ENCODE measurements at places on chromosomes 11 and 22.

DNA sequence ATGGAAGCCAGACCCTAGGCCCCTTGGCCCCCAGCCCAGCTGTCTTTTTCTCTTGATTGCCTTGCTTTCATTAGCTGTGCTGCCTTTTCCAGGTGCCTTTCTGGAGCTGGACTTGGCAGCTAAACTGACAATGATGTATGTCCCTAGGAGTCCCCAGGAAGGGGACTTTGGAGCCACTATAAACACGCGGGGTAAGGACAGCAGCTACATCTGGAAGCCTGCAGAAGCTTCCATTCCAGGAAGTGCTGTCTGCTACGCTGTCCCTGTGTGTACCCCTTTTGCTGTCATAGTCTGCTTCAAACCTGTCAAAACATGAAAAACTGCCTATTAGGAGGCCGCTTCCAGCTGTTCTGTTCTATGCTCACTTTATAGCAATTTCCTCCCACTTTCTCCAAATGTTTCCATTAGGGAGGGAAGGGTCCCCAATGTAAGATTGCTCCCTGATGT is 153.3 kb upstream of the RAG2 start:
- DNase-seq = no peak

- no peak for DNase-seq
These were observed 9.6 kb downstream of the DENND6B start for GRCh38 chr22:50317178-50317577.

DNA sequence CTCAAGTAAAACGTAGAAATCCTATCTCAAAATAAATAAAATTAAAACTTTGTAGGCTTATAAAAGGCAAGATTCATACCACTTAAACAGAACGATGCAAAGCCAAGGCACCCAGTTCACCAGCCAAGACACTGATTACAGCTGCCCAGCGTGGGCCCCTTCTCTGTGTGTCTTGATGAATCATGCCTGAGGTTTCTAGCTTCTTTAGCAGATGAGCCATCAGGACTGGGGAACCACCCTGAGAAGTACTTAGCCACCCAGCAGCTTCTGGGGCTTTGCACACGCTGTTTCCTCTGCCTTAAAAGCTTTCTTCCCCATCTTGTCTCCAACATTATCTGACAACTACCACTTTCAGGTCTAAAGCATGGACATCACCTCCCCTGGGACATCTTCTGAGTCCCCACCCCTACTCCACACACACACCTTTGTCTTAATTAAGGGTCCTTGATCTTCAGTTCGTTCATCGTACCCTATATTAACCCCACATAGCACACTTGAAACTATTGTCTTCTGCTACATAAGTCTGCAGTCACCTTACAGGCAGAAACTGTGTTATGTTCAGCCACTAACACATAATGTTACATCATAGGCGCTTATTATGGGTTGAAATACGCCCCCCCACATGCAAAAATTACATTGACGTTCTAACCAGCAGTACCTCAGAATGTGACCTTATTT is 8.7 kb upstream of the LAYN start:
- peak; percentile 78 for DNase-seq

- DNase-seq = no peak
These were observed 175.7 kb downstream of the TMEM135 start for GRCh38 chr11:87213444-87213843.

- DNase-seq = no peak
These were observed 912 bp downstream of the VPS51 start for GRCh38 chr11:65096926-65097325.

GRCh38 chr11:130403967-130404366 is 24.4 kb downstream of the ADAMTS8 start:
- DNase-seq = no peak

DNA sequence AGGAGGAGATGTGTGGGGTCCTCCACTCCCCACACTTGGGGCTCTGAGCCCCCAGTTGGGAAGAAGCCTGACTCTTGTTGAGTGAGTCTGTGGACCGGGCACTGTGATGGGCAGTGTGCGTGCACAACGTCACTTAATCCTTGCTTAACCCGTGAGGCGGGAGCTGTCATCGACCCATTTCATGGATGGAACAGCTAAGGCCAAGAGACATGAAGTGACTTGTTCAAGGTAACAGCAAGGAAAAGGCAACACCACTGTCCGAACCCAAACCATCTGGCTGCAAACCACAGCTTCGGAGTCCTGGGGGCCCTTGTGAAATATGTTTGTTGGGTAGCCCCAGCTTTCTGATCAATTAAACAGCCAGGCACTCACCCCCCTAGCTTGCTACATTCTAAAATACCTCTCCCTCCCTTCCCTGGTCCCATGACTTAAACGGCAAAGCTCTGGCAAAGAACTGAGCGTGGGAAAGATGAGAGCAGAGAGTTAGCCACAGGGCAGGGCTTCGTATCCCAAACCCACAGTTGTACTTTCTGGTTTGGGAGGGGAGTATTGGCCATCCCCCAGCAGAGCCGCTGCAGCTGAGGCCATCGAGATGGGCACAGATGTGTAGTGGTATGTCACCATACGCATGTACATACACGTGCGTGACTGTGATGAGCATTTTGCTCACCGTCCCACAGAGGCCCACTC is 26.3 kb downstream of the FADS2 start:
- DNase-seq = no peak

GRCh38 chr22:48276994-48277867 is 1514.8 kb downstream of the TBC1D22A start:
- no peak for DNase-seq

- no peak for DNase-seq
These were observed 31.9 kb downstream of the MAML2 start for GRCh38 chr11:96311120-96311568.

DNA sequence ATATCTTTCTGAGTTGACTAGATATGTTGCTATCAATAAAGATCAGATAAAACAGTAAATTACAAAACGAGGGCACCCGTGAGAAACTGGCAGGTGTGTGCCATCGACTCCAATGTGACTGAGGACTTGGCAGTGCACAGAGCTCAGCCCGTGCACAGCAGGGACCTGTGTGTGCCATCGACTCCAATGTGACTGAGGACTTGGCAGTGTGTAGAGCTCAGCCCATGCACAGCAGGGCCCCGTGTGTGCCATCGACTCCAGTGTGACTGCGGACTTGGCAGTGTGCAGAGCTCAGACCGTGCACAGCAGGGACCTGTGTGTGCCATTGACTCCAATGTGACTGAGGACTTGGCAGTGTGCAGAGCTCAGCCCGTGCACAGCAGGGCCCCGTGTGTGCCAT is 347.2 kb upstream of the B3GAT1 start:
- no peak for DNase-seq

DNA sequence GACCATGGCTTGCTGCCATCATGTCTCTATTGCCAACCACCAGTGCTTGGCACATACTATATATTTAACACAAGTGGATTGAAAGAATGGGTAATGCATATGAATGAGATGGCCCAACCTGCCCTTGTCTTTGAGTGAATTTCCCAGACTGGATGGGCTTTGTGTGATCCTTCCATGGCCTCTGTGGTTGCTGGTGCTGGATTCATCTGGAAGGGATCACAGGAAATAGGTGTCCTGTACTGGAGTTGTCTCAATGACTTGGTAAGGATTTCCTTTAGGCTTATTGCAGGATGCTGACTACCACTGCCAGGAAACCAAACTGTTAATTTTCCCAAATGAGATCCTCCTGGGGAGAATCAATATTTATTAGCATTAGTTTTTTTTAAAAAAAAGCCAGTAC is 328.6 kb downstream of the TMEM135 start:
- no peak for DNase-seq

DNA sequence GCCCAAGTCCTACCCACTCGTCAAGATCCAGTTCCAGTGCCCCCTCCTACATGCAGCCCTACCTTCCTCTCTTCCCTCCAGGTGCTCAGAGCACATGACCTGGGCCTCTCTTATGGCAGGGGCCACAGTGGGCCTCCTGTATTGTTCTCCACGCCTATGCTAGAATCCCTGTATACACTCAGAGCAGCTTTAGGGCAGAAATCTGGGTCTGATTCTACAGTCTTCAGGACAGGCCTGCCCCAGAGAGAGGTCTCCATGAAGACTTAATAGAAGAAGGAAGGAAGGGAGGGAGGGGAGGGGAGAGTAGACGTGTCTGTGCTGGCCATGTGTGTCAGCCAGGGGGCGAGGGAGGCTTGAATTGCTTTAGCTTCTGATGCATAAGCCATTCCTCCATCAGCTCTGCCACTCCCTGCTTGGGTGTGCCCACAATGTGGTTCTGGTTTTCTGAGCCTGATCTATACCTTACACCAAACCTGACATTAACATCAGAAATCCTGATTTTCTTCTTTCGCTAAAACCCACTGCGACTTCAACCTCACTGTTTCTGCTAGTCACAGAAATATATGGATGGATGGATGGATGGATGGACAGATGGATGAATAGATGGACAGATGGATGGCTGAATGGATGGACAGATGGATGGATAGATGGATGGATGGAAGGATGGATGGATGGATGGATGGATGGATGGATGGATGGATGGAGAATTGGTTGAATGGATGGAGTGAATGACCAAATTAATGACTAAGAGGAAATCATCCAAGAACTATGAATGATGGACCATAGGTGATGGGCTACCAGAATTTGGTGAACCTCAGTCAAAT is 56.6 kb upstream of the PRDM11 start:
- DNase-seq = no peak

DNA sequence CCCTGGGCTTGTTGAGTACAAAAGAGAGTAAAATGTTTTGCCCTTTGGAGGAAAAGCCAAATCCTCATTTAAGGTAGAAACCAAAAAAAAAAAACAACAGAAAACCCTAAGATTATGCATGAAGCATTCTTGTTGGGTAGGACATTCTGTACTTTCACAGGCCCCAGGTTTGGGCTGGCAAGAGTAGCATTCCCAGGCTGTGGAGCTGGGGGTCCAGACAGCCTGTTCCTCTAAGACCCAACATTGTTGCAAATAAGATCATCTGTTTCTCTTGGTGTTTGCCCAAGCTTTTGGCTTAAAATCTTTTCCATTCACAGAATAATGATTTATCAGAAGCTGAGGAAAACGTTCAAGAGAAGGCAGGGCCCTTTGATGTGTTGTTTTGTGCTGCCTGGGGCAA is 123.8 kb downstream of the MICAL2 start:
- no peak for DNase-seq

- DNase-seq = no peak
These were observed 6.2 kb upstream of the APLP2 start for GRCh38 chr11:130063451-130063850.

GRCh38 chr11:134393638-134394037 is 18.4 kb downstream of the B3GAT1 start:
- no peak for DNase-seq

- DNase-seq = no peak
These were observed 7.3 kb downstream of the C11orf97 start for GRCh38 chr11:94519478-94520084.

GRCh38 chr11:86415026-86415425 is 40.3 kb downstream of the CCDC81 start:
- DNase-seq = no peak

GRCh38 chr11:66330931-66331330 is 5.3 kb downstream of the RIN1 start:
- no peak for DNase-seq

- no peak for DNase-seq
These were observed 19.5 kb downstream of the TSKU start for GRCh38 chr11:76802621-76803020.

DNA sequence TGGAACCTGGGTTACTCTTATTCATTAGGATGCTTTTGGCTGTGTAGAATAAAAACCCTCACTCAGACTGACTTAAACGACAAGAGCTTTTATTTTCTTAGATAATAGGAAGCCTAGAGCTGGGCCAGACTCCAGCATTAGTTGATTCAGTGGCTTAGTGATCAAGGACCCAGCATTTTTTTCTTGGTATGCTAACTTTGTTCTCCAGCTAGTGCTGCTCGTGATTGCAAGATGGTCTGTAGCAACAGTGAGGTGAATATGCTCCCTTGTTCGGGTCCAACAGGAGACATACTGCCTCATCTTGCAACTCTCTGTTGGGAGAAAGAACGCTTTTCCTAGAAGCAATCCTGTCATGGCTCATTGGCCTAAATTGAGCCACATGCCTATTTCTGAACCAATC is 33.4 kb downstream of the INSC start:
- DNase-seq = no peak

DNA sequence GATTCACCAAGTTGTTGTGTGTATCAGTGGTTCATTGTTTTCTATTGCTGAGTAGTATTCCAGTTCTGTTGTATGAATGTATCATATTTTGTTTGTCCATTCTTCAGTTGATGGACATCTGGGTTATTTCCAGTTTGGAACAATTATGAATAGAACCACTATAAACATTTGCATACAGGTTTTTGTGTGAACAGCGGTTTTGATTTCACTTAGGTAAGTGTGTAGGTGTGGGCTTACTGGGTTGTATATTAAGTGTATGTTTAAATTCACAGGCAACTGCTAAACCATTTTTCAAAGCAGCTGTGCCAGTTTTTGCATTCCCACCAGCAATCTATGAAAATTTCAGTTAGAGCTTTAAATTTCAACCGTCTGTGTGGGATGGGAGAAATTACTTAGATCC is 217.8 kb downstream of the NELL1 start:
- DNase-seq = no peak

- no peak for DNase-seq
These were observed 1071.2 kb downstream of the LRRC4C start for GRCh38 chr11:40388097-40388818.

DNA sequence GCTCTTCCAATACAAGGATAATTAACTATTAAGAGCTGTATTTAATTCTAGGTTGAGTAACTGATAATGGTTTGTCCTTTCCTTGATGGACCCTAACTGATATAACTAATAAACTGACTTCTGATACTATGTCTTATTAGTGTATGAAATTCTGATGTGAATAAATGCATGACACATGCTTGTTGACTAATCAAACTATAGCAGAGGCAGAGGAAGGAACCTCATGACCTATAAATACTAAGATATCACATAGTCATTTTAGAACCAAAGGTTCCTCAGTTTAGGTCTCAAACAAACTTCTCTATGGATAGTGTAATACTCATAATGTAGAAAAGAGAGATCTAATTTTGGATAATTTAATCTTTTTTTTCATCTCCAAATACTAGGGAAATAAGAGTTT is 4.8 kb upstream of the HBD start:
- DNase-seq = no peak

- DNase-seq = no peak
These were observed 62.5 kb upstream of the OR4B1 start for GRCh38 chr11:48154151-48154550.

GRCh38 chr11:65559535-65559934 is 1.4 kb upstream of the LTBP3 start:
- DNase-seq = no peak

GRCh38 chr11:11977206-11977938 is 31.1 kb downstream of the DKK3 start:
- no peak for DNase-seq

GRCh38 chr11:44564670-44565210 is 723 bp upstream of the CD82 start:
- no peak for DNase-seq

DNA sequence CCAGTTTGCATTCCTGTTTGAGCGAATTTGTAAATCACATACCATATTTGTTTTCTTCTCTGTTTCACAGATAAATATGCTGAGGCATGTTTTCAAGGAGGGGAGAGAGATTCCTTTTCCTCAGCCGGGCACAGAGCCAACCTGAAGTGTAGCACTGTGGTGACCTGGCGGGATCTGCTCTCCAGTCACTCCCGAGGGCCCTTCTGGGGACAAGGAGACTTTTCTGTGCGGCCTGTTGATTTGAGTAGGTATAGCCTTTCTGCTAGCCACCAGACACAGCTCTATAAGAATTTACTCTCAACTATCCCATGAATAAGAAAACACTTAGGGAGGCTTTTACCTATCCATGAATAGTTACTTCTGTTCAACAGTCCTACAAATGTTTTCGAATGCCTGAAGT is 63.5 kb upstream of the FDX1 start:
- no peak for DNase-seq

- no peak for DNase-seq
These were observed 243.6 kb upstream of the SORL1-AS1 start for GRCh38 chr11:121696177-121696871.

- DNase-seq = no peak
These were observed 33.5 kb downstream of the OR4D9 start for GRCh38 chr11:59544869-59545178.
